Kidney (tissue), 22 donors: ENCODE measurements at places on chromosomes 12 and 14.

GRCh38 chr14:101186544-101186943 is 283.0 kb upstream of the RTL1 start:
- no peak overlapping the region for H3K27ac ChIP-seq
- no peaks in the 10 kb centered on the region for H3K36me3 ChIP-seq
- H3K27me3 ChIP-seq, result no peaks in the 10 kb centered on the region
- no peak overlapping the region for H3K4me3 ChIP-seq

- no peaks in the 10 kb centered on the region for H3K27me3 ChIP-seq
- peak; percentile 90 for DNase-seq
- peak within 1 kb of the TSS; percentile 23 for H3K27ac ChIP-seq
- peak within 1 kb of the TSS; percentile 30 for H3K4me3 ChIP-seq
- H3K4me1 ChIP-seq, result no peaks in the 10 kb centered on the region
These were observed at the start of gene CRACR2A for GRCh38 chr12:3752741-3753486. Gene CRACR2A (minus strand): TSS chr12:3753109. CDS start chr12:3696999, 56,110 bp downstream.

DNA sequence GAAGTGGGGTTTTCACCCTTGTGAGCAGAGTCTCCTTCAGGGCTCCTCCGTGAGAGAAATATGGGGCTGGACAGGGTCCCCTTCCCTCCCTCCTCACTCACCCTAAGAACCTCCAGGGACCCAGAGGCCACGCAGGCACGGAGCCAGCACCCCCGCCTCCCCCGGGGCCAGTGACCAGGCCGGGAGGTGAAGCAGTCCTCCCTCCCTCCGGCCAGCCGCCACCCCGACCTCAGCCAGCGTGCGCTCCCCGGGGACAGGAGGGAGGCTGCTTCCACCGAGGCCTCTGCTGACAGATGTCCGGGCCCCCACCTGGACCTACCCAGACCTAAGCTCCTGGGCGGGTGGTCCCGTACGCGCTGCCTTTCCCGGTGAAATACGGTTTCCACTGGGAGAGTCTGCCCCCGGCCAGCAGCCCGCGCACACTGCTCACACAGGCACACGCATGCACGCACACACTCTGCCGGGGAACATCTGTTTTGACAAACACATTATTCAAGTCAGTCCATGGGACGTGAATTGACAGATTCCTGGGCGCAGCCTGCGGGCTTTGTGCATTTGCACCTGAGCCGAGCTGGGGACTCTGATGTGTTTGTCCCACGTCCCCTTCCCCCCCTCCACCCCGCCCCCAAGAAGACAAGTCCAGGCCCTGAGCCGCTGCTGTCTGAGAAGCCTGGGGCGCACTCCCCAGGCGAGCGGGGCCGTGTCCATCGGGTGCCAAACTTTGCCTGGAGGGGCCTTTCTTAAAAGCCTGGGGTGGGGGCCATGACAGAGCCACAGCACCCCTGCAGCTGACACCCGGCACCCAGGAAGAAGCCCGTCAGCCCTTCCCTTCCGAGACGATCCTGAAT is 725 bp downstream of the RIMBP2 start:
- H3K36me3 ChIP-seq, result no peaks in the 10 kb centered on the region
- DNase-seq, result peak; percentile 55
- no peaks in the 10 kb centered on the region for H3K4me1 ChIP-seq

- H3K4me3 ChIP-seq, result no peak overlapping the region
- no peaks in the 10 kb centered on the region for H3K36me3 ChIP-seq
- DNase-seq, result no peak
- H3K27ac ChIP-seq, result no peak overlapping the region
These were observed 197.2 kb upstream of the TMPO start for GRCh38 chr12:98317939-98318899.

- H3K4me1 ChIP-seq, result no peaks in the 10 kb centered on the region
- no peak for DNase-seq
- H3K36me3 ChIP-seq, result no peaks in the 10 kb centered on the region
- H3K27me3 ChIP-seq, result no peaks in the 10 kb centered on the region
These were observed 117.3 kb upstream of the LMNTD1 start for GRCh38 chr12:25670076-25671055.

GRCh38 chr14:20652996-20653975 is 11.8 kb upstream of the OR6S1 start:
- H3K36me3 ChIP-seq, result no peaks in the 10 kb centered on the region
- H3K4me3 ChIP-seq, result no peak overlapping the region
- no peak overlapping the region for H3K27ac ChIP-seq
- H3K4me1 ChIP-seq, result no peaks in the 10 kb centered on the region
- peaks cover 34% of the 10 kb centered on the region for H3K27me3 ChIP-seq
- peak; percentile 28 for DNase-seq

DNA sequence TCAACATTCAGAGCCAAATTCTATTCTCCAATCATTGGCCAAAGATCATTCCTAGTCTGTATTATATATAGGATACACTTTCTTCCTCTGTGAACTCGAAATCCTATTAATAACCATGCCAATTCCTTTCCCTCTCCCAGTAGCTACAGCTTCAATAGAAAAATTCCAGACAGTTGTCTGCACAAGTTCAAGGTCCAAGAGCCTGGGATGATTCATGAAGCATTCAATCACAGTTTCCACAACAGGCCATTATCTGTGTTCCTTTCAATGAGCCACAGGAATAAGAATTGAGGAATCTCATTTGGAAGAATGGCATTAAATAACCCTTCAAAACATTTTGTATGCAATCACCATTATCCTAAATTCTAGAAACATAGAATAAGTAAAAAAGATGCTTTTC is 437.4 kb downstream of the RMST start:
- no peaks in the 10 kb centered on the region for H3K36me3 ChIP-seq
- no peaks in the 10 kb centered on the region for H3K27me3 ChIP-seq
- H3K27ac ChIP-seq, result no peak overlapping the region
- no peak for DNase-seq
- no peaks in the 10 kb centered on the region for H3K4me1 ChIP-seq

GRCh38 chr12:104596134-104596799 is 139.5 kb downstream of the CHST11 start:
- no peak for DNase-seq
- no peak overlapping the region for H3K4me3 ChIP-seq
- H3K36me3 ChIP-seq, result no peaks in the 10 kb centered on the region
- no peaks in the 10 kb centered on the region for H3K27me3 ChIP-seq
- no peak overlapping the region for H3K27ac ChIP-seq
- no peaks in the 10 kb centered on the region for H3K4me1 ChIP-seq

- no peak overlapping the region for H3K4me3 ChIP-seq
- no peaks in the 10 kb centered on the region for H3K27me3 ChIP-seq
- H3K36me3 ChIP-seq, result no peaks in the 10 kb centered on the region
- DNase-seq, result no peak
- no peaks in the 10 kb centered on the region for H3K4me1 ChIP-seq
These were observed 695.5 kb downstream of the BCL11B start for GRCh38 chr14:98576463-98576862.

GRCh38 chr14:95841668-95842067 is 35.0 kb upstream of the TUNAR start:
- no peak overlapping the region for H3K4me3 ChIP-seq
- H3K27ac ChIP-seq, result no peak overlapping the region
- no peaks in the 10 kb centered on the region for H3K36me3 ChIP-seq
- no peaks in the 10 kb centered on the region for H3K27me3 ChIP-seq
- DNase-seq, result no peak

DNA sequence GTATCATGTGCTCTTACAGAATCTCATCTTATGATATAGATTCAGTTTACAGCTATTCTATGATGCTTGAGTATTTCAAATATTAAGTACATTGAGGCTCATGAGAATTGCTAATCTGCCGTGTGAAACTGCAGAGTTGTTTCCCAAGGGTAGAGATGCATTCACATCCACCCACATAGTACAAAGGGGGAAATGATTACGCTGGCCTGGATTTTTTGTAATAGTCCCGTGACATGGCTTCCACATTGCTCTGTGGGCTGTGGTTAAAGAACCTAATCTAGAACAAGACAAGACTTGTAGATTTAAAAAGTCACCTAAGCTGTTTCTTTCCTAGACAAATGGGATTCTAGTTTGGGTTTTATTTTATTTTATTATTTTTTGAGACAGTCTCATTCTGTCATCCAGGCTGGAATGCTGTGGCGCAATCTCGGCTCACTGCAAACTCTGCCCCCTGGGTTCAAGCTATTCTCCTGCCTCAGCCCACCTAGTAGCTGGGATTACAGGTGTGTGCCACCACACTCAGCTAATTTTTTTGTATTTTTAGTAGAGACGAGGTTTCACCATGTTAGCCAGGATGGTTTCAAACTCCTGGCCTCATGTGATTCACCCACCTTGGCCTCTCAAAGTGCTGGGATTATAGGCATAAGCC is 13.0 kb upstream of the RIOX1 start:
- DNase-seq, result no peak
- H3K4me3 ChIP-seq, result no peak overlapping the region
- no peaks in the 10 kb centered on the region for H3K27me3 ChIP-seq

DNA sequence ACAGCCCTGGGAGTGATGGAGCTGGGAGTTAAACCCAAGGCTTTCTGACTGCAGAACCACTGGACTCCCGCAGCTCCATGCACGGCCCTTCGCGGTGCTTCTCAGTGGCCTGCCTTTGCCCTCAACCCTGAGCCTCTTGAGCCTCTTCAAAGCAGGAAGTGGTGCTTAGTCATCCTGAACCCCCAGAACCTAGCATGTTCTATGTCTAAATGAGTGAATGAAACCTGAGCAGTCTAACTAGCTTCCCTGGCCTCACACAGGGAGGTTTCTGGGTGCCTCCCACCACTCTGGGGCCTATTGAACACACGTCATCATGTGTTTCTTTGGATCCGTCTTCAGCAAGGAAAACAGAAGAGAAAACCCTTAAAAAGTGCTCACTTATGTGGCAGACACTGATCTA is 117.9 kb upstream of the SFSWAP start:
- no peak overlapping the region for H3K27ac ChIP-seq
- no peaks in the 10 kb centered on the region for H3K36me3 ChIP-seq
- no peak for DNase-seq
- no peak overlapping the region for H3K4me3 ChIP-seq
- H3K4me1 ChIP-seq, result no peaks in the 10 kb centered on the region

DNA sequence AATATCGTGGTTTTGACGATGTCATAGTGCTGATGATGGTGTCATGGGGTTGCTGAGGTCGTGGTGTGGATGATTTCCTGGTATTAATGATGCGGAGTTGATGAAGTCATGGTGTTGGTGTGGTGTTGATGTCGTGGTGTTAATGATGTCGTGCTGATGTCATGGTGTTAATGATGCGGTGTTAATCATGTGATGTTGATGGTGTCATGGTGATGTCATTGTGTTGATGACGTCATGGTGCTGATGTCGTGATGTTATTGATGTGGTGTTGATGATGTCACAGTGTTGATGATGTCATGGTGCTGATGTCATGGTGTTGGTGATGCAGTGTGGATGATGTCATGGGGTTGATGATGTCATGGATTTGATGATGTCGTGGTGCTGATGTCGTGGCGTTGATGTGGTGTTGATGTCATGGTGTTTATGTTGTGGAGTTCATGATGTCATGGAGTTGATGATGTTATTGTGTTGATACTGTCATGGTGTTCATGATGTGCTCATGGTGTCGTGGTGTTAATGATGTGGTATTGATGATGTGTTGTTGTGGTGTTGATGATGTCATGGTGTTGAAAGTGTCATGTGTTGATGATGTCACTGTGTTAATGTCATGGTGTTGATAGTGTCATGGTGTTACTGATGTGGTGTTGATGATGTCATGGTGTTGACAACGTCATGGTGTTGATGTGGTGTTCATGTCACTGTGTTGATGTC is 48.5 kb upstream of the RIMBP2 start:
- H3K4me1 ChIP-seq, result no peaks in the 10 kb centered on the region
- no peak for DNase-seq
- H3K4me3 ChIP-seq, result no peak overlapping the region
- no peak overlapping the region for H3K27ac ChIP-seq

GRCh38 chr14:63564318-63564717 is 21.1 kb upstream of the PPP2R5E start:
- H3K4me1 ChIP-seq, result no peaks in the 10 kb centered on the region
- H3K27ac ChIP-seq, result no peak overlapping the region
- H3K36me3 ChIP-seq, result no peaks in the 10 kb centered on the region
- H3K27me3 ChIP-seq, result no peaks in the 10 kb centered on the region
- DNase-seq, result no peak
- H3K4me3 ChIP-seq, result no peak overlapping the region

DNA sequence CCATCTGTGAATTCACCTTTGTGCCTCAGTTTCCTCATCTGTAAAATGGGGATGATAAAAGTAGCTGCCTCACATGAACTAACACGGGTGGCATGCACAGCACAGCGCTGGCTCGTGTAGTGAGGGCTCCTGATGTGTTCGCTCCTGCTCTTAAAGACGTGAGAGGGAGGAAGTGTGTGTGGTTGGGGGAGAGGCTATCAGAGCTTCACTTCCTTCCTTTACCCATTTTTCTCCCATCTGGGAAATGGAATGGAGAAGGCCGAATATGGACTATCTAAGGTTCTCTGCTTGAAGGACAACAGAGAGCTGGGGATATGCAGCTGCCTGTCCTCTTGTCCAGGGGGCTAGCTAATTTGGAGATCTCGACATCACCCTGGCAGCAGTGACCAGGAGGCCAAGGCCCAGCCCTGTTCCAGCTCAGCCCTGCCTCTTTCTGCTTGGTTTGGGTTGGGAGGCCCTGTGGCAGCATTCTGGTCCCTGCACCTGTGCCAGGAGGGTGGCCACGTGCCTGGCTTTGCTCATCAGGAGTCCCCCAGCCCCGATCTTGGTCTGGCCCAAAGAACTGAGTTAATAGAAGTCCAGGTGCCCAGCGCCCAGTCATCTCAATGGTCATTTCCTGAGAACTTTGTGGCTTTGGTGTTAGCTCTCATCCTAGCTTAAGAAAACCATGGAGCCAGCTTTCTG is 44.5 kb upstream of the ESRRB start:
- no peak overlapping the region for H3K4me3 ChIP-seq
- H3K4me1 ChIP-seq, result no peaks in the 10 kb centered on the region
- H3K27me3 ChIP-seq, result no peaks in the 10 kb centered on the region
- H3K36me3 ChIP-seq, result no peaks in the 10 kb centered on the region

DNA sequence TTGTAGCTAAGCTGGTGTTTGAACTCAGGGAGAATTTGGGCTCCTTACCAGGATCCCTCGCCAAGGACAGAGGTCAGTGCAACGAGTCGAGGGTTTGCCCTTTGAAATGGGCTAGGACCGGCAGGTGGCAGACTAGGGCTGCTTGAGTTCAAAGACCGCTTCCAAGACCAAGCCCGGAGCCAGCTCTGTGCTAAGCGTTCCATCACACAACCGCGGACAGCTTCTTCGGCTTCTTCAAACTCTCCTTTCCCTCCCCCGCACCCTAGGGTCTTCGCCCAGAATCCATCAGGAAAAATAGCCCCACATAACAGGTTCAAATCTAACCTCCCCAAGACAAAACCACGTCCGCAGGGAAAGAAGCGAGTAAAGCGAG is 705 bp upstream of the FLVCR2 start:
- no peaks in the 10 kb centered on the region for H3K36me3 ChIP-seq
- peaks cover 4% of the 10 kb centered on the region for H3K4me1 ChIP-seq
- DNase-seq, result peak; percentile 88
- no peaks in the 10 kb centered on the region for H3K27me3 ChIP-seq

- no peak overlapping the region for H3K4me3 ChIP-seq
- H3K27me3 ChIP-seq, result no peaks in the 10 kb centered on the region
- H3K36me3 ChIP-seq, result no peaks in the 10 kb centered on the region
- no peak for DNase-seq
- H3K27ac ChIP-seq, result no peak overlapping the region
- H3K4me1 ChIP-seq, result peaks cover 4% of the 10 kb centered on the region
These were observed 170.6 kb downstream of the CRADD start for GRCh38 chr12:93847517-93848474.

- H3K4me1 ChIP-seq, result no peaks in the 10 kb centered on the region
- no peak for DNase-seq
- H3K36me3 ChIP-seq, result no peaks in the 10 kb centered on the region
- H3K4me3 ChIP-seq, result no peak overlapping the region
- H3K27me3 ChIP-seq, result no peaks in the 10 kb centered on the region
These were observed 20.3 kb upstream of the TMTC1 start for GRCh38 chr12:29804019-29804418.

GRCh38 chr12:28629691-28630090 is 439.4 kb downstream of the CCDC91 start:
- no peaks in the 10 kb centered on the region for H3K36me3 ChIP-seq
- no peaks in the 10 kb centered on the region for H3K27me3 ChIP-seq
- no peak overlapping the region for H3K4me3 ChIP-seq
- no peak for DNase-seq
- no peaks in the 10 kb centered on the region for H3K4me1 ChIP-seq
